Suppressor macrophage treated with lipopolysaccharide for 4 hours (primary cell): ENCODE measurements at places on chromosomes 11 and 22.
A peak's percentile ranks its signal among the peaks of the same experiment; 100 is the strongest.

DNA sequence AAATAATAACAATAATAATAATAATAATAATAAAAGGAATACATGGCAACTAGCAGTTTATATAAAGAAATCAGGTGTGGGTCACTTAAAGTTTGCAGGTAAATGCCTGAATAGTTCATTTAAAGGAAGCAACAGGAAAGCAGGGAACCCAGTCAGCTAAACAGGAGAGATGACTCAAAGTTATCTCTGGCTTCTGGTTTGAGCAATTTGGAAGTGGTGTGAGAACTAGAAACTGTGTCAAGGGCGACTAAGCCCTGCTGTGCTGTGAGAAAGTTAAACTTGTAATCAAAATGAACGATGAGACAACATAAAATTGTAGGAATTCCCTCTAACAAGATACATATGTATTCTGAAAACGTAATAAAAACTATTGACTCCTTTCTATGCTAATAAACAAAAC lies 35.5 kb downstream of the SLC22A9 start:
- no peak for DNase-seq

DNA sequence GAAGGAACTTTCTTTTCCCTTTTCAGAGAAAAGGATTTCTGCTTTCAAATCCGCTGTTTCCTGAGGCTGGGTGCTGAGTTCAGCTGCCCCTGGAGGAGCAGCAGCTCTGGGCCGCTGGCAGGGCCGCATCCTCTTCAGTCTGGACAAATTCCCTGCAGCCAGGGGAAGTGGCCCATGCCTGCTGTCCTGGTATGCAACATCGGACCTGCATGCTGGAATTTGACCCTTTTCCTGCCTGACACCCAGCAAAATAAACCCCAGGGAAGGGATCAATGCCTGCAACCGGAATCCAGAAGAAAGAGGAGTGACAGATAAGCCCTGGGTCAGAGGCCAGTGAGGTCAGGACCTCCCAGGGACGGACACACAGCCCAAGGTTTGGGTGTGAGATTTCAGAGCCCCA lies 54.1 kb upstream of the LINC01488 start:
- DNase-seq = no peak

DNA sequence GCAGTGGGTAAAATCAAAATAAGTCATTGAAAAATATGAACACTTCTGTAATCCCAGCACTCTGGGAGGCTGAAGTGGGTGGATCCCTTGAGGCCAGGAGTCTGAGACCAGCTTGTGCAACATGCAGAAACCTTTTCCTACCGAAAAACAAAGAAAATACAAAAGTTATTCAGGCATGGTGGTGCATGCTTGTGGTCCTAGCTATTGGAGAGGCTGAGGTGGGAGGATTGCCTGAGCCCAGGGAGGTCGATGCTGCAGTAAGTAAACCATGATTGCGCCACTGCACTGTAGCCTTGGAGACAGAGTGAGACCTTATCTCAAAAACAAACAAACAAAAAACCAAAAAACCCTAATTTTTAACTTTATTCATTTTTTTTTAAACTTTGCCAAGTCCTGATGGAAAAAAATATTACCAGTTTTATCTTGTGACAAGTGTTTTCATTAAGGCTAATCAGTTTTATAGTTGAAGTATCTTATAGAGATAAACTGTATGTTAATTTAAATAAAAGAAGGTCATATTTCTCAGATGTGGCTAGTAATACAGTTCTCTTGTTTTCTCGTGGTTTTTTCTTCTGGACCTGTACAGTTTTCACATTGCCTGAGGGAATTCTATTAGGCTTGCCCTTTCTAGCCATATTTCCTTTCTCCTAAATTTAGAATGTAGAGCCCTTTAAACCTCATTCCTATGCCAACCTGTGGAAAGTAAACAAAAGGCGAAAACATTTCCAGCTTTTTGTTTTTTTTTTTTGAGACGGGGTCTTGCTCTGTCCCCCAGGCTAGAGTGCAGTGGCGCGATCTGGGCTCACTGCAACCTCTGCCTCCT lies 9.4 kb downstream of the HIPK3 start:
- no peak for DNase-seq

- DNase-seq = no peak
Measured at GRCh38 chr22:17492247-17492646, 71.1 kb upstream of the SLC25A18 start.

- no peak for DNase-seq
Measured at GRCh38 chr11:132106096-132106982, 735.9 kb downstream of the NTM start.

- no peak for DNase-seq
Measured at GRCh38 chr11:125211191-125211947, 46.8 kb downstream of the PKNOX2 start.

GRCh38 chr11:128279866-128280265 lies 307.5 kb downstream of the ETS1 start:
- no peak for DNase-seq

- peak; percentile 86 for DNase-seq
Measured at GRCh38 chr22:29799217-29799680, 32.1 kb downstream of the UQCR10 start.

DNA sequence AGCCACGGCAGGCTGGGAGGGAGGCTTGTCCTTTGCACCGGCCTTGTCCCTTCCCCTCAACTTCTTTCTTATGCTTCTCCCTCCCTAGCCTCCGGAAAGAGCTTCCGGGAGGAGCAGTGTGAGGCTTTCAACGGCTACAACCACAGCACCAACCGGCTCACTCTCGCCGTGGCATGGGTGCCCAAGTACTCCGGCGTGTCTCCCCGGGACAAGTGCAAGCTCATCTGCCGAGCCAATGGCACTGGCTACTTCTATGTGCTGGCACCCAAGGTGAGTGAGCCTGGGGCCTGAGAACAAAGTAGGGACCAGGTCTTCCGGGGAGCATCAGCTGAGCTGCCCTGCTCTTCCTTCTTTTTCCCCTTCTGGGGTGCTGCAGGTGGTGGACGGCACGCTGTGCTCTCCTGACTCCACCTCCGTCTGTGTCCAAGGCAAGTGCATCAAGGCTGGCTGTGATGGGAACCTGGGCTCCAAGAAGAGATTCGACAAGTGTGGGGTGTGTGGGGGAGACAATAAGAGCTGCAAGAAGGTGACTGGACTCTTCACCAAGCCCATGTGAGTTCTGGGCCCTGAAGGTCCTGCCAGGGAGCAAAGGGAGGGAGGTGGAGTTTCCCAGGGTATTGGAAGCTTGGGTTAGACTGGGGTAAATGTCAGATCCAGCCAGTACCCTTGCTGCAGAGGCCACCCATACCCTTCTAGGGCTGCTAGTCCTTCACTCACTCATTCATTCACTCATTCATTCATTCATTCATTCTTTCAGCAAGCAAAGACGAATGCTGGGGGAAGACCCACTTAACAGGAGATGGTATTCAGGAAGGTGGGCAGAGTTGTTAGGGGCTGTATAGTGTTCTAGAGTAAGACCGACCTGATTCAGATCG lies 22.6 kb downstream of the ADAMTS15 start:
- DNase-seq = no peak

- DNase-seq = no peak
Measured at GRCh38 chr22:42857845-42858481, 890 bp upstream of the ARFGAP3 start.

- no peak for DNase-seq
Measured at GRCh38 chr22:48799227-48799970, 1028.3 kb downstream of the BRD1 start.

GRCh38 chr11:71283971-71284441 lies 31.6 kb upstream of the SHANK2 start:
- DNase-seq = no peak

- peak; percentile 36 for DNase-seq
Measured at GRCh38 chr22:46052801-46053562, 76.0 kb upstream of the WNT7B start.

DNA sequence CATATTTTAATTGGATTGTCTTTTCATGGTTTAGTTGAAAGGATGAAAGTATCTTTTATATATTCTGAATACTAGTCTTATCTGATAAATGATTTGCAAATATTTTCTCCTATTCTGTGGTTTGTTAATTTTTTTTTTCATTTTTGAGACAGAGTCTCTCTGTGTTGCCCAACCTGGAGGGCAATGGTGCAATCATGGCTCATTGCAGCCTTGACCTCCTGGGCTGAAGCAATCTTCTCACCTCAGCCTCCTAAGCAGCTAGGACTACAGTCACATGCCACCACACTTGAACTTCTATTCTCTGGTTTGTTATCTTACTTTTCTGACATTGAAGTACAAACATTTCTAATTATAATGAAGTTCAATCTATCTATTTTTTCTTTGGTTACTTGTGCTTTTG lies 30.0 kb upstream of the FAR1 start:
- no peak for DNase-seq

DNA sequence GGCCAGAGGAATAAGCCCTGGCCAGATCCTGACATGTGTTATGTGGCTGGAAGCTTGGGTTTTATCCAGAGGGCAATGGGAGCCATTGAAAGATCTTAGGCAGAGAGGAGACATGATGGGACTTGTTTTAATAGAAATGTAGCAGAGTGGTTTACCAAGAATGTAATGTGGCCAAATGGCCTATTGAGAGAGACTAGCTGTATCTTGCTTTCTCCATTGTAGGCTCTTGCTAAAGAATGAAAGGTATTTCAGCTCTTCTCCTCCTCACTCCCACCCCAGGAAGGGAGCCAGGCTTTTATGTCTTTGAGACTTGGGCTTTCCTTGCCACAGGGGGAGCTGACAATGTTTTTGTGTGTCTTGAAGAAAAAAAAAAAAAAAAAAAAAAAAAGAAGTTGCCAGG lies 82.3 kb downstream of the TRIM29 start:
- no peak for DNase-seq

DNA sequence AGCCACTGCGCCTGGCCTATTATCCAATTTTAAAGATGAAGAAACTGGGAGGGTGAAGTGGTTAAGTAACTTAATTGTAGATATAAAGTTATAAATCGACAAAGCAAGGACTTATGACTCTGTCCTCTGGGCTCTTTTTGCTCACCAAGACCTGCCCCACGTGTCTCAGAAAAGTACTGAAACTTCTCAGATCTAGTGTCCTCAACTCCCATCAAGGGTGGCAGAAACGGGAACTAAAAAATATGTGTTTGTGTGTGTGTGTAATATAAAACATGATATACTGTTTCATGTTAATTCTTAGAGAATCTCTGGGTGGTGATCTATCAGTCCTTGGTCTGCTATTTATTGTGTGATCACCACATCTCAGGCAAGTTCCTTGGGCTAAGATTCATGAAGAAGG lies 104.9 kb downstream of the GAB2 start:
- DNase-seq = peak; percentile 56

DNA sequence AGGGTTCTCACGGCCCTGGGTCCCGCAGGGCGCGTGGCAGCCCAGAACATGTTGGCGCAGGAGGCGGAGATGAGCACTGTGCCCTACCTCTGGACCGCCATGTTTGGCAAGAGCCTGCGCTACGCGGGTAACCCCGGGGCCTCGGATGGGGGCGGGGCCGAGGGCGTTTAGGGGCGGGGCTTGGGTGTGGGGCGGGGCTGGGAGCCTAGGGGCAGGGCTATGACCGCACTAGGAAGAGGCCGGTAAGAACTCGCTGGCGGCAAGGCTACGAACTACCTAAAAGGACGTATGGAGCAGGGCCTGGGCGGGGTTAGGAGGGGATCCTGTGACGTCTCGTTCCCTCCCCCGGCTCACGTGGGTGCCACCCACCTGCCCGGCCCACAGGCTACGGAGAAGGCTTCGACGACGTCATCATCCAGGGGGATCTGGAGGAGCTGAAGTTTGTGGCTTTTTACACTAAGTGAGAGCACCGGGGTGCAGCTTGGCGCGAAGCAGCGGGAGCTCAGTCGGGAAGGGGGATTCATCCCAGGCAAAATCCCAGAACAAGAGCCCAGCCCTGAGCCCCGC lies 2.8 kb upstream of the LZTR1 start:
- DNase-seq = peak; percentile 61

DNA sequence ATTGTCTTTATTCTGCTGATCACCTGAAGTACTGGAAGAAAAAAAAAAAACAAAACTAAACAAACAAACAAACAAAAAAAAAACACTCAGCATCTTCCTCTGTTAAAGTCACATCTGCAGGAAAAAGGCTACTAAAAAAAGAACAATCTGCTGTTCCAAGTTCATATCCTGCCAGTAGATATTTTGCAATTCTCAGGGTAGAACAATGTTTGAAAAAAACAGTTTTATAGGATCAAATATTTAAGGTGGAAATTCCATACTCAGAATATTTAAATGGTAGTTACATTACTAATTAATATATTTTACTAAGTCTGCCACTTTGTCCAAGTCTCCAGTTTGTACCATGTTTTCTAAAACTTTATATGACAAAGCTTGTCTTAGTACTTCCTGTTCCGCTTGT lies 175.2 kb downstream of the SBF2 start:
- DNase-seq = no peak

GRCh38 chr11:86089659-86090058 lies 20.8 kb upstream of the PICALM start:
- no peak for DNase-seq

DNA sequence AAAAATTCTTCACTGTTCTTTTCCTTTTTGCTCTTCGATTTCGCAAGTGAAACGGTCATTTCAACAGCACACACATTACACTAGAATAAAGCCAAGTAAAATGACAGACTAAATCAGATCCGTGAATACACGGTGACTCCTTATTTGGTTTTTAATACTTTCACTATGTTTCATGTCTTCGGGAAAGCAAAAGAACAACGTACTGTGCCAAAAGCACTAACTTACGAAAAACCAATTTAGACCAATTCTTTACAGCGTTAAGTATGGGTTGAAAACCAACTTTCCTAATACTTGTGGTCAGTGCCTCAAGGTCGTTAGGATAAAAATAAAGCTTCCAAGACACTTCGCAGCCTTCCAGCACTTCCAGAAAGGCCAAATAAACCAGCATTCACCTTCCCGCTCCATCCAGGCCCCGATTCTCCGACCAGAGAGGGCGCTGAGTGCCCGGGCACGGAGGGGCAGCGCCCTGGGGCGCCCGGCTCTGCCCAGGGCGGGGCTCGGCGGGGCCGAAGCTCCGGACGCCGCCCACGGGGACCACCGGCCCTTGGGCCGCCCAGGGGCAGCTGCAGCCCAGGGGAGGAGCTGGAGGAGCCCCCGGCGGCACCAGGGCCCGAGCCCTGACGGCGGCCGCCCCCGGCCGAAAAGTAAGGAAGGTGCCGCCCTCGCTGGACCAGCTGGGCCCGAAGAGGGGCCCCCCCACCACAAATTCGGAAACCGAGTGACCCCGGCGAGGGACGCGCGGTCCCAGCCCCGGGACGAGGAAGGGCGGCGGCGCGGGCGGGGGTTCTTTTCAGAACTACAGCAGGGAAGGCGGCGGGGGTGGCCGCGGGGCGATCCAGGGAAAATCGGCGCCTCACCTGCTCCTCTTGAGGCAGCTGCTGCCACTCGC lies 499 bp downstream of the ATL3 start:
- peak; percentile 76 for DNase-seq

GRCh38 chr11:62608776-62609175 lies 3.8 kb downstream of the EML3 start:
- DNase-seq = no peak

DNA sequence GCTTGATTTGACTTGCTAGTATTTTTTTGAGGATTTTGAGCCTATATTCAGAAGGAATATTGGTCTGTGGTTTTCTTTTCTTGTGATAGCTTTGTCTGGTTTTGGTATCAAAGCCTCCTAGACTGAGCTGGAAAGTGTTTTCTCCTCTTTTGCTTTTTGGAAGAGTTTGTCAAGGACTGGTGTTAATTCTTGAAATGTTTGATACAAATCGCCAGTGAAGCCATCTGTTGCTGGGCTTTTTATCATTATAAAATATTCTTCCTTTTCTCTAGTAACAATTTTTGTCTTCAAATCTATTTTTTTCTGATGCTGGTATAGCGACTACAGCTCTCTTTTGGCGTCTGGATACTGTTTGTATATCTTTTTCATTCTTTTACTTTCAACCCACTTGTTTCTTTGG lies 45.2 kb downstream of the MPPED1 start:
- no peak for DNase-seq

GRCh38 chr11:35330931-35331330 lies 88.4 kb downstream of the SLC1A2 start:
- peak; percentile 24 for DNase-seq

GRCh38 chr11:77127235-77127911 lies 673 bp upstream of the MYO7A start:
- DNase-seq = peak; percentile 49
